Activated T-cell treated with anti-CD3 and anti-CD28 coated beads, Interleukin-2, amount 50 U/mL, for 24 hours (primary cell): ENCODE measurements at places on chromosomes 3 and 15.

GRCh38 chr3:43148033-43148432 lies 42.2 kb upstream of the POMGNT2 start:
- no peak for DNase-seq

DNA sequence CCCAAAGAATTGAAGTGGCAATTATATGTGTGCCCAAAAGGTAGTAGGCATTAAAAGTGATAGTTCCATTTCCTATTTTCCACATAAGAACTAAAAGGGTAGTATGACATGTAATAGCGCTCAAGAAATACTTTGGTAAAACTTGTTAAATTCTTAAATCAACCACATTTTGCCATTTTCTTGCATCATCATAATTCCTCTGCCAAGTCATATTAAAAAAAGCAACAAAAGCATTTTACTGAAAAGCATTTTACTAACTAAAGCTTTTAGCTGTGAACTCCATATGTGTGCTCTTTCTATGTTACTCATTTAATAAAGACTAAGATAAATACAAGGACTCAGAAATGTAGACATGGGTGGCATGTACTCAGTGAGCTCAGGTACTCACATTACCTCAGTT lies 70.1 kb downstream of the GPR160 start:
- DNase-seq, result no peak

DNA sequence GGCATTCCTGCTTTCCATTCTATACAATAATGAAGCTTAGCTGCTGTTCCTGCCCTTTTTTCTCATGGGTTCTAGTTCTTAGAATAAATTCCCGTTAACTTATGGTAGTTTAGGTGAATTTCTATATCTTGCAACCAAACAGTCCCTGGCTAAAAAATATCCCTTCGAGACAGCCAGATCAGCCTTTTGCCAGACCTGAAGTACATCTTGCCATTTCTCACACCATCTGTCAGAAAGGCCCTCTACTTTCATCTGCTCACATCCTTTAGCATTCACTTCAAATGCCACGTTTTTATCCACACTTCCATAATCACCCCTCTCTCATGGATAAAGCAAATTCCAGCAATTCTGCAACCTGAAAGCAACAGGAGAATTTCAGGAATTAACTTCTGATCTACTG lies 145.4 kb downstream of the GAP43 start:
- DNase-seq, result no peak

GRCh38 chr3:178989821-178990220 lies 81.8 kb downstream of the ZMAT3 start:
- DNase-seq, result no peak
